Vagina (tissue), 2 donors: ENCODE measurements at places on chromosomes 12 and 14.

GRCh38 chr12:71752891-71753290, 1.8 kb upstream of the RAB21 start:
- no peak for DNase-seq

DNA sequence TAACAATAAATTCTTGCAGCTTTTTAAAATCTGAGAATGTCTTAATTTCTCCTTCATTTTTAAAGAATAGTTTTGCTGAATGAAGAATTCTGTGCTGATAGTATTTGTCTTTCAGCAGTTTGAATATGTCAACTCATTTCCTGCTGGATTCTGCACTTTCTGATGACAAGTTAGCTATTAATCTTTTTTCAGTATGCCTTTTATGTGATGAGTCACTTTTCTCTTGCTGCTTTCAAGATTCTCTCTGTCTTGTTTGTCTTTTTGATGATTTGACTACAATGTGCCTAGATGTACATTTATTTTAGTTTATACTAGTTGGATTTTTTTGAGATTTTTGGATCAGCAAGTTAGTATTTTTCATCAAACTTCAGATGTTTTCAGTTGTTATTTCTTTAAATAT, 87.9 kb upstream of the AVPR1A start:
- no peak for DNase-seq

DNA sequence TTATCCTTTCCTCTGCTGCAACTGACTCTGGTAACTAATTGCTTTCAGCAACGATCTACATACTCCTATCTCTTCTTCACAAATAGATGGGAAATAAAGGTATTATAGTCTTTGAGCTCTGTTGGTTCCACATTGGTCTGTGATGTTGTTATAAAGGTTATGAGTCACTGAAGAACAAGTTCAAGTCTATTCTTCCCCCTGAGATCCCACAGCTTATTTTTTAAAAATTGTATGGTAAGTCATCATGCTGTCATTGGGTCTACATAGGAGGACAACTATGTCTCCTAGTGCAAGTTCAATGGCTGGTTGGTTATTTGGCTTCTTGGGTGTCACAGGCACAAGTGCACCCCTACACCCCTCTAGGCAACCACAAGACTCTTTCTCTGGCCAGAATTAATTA, 49.6 kb upstream of the PTCSC3 start:
- no peak for DNase-seq

- no peak for DNase-seq
Observed at GRCh38 chr12:96870946-96871345, 36.1 kb upstream of the NEDD1 start.

DNA sequence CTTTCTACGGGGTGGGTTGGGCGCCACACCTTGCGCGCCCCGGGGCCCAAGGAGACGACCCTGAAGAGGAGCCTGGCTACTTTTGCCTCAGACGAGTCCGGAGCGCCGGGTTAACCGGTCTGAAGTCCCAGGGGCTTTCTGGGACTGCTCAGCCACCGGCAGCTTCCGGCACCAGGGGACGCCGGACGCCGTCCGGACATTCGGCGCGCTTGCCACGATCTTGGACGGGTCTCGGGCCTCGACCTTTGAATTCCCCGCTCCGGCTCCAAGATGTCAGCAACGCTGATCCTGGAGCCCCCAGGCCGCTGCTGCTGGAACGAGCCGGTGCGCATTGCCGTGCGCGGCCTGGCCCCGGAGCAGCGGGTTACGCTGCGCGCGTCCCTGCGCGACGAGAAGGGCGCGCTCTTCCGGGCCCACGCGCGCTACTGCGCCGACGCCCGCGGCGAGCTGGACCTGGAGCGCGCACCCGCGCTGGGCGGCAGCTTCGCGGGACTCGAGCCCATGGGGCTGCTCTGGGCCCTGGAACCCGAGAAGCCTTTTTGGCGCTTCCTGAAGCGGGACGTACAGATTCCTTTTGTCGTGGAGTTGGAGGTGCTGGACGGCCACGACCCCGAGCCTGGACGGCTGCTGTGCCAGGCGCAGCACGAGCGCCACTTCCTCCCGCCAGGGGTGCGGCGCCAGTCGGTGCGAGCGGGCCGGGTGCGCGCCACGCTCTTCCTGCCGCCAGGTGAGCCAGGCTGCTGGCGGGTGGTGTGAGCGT, at the start of gene ACOT4:
TSS of gene ACOT4 (plus strand) at position 184 of the 760 bp plus-strand sequence. CDS start at position 271, 87 bp downstream.
- no peak for DNase-seq

DNA sequence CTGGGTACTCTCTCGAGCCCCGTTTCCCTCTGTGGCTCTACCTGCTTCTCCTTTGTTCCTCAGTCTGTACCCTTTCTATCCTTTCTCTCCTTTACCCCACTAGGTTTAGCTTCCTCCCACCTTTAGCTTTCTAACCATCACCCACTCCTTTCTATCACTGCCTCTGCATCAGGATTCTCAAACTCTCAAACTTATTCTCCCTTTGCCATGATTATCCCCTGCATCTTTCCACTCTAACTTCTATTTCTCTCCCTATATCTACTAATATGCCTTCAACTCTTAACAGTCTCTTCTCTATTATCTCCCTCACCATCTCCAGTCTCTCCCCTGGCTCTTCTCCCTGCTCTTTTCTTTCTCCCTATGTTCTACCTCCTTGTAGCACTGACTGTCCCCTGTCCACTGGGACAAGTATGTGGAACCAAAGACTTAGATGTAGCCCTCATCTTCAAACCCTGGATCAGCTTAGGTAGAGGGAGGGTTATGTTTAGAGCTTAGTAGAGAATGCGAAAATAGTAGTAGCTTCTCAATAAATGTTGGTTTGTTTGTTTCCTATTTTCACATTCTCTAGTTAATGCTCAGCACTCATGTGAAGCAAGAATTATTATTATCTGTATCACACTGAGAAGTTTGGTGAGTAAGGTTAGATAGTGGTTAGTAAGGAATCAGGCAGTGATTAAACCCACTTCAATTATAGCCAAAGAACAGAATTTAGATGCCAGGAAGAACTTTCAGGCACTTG, 3.4 kb downstream of the GDF11 start:
- DNase-seq: no peak

DNA sequence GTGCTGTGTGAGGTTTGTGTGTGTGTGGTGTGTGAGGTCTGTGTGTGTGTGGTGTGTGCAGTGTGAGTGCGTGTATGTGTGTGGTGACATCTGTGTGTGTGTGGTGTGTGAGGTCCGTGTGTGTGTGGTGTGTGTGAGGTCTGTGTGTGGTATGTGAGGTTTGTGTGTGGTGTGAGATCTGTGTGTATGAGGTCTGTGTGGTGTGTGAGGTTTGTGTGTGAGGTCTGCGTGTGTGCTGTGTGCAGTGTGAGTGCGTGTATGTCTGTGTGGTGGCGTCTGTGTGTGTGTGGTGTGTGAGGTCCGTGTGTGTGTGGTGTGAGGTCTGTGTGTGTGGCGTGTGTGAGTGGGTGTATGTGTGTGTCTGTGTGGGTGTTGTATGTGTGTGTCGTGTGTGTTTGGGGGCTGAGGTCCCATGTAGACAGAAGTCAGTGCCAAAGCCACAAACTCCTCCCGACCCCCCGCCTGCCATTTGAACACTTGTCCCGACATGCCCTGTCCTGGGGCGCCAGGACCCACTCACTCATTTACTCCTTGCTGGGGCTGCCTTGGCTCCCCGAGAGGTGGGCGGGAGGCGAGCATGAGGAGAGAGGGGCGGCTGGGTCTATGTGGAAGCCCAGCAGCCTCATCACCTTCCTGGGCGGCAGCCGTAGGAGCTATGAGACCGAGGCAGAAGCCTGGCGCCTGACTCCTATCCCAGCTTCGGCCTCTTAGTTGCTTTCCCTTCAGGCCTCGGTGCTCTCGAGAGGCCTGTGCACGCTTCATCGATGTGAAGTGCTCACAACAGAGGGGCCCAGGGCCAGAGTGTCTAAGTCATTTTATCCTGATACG, 20.5 kb downstream of the RILPL1 start:
- DNase-seq: no peak

DNA sequence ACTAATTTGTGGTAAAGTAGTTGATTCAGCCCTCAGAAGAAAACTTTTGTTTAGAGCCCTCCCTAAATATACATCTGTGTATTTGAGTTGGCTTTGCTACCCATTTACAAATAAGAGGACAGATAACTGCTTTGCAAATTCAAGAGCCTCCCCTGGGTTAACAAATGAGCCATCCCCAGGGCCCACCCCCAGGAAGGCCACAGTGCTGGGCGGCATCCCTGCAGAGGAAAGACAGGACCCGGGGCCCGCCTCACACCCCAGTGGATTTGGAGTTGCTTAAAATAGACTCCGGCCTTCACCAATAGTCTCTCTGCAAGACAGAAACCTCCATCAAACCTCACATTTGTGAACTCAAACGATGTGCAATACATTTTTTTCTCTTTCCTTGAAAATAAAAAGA, 2.7 kb downstream of the FZD10 start:
- DNase-seq: no peak

DNA sequence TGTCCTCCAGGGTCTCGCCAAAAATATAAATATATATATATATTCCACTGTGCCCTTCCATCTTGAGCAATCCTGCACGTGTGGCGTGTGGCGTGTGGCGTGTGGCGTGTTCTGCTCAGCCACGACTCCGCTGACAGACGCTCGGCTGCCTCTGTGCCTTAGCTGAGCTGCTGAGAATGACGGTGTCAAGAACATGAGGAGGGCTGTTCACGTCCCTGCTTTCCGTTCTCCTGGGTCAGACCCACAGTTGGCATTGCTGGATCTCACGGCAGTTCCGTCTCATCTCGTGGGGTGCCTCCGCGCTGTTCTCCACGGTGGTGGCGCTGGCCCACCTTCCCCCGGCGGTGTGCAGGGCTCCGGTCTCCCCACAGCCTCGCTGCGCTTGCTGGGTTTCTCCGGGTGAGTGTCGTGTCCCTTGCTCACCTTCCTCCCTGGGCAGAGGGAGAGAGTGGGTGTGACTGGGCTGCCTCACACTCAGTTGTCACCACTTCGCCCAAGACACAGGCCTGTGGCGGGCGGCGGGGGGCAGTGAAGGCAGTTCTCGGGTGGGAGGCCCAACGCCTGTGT, 9.4 kb downstream of the GPR132 start:
- DNase-seq: no peak

GRCh38 chr14:52146504-52146903, 77.6 kb upstream of the NID2 start:
- DNase-seq: no peak

DNA sequence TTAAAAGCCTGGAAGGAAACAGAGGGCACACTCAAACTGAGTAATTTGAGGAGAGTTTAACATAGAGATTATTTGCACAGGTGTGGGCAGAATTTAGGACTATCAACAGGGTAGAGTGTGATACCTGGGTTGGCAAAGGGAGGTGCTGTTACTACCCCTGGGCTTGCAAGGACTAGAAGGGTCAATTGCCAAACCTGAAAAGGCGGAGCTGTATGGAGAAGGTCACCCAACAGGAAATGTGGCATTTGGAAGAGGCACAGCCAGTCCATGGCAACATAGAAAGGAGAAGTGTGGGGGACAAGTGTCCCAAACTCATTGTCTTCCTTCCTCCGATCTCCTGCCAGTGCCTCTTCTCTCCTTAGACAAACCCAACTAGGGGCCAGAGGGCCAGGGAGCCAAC, 21.6 kb upstream of the MED13L start:
- no peak for DNase-seq

DNA sequence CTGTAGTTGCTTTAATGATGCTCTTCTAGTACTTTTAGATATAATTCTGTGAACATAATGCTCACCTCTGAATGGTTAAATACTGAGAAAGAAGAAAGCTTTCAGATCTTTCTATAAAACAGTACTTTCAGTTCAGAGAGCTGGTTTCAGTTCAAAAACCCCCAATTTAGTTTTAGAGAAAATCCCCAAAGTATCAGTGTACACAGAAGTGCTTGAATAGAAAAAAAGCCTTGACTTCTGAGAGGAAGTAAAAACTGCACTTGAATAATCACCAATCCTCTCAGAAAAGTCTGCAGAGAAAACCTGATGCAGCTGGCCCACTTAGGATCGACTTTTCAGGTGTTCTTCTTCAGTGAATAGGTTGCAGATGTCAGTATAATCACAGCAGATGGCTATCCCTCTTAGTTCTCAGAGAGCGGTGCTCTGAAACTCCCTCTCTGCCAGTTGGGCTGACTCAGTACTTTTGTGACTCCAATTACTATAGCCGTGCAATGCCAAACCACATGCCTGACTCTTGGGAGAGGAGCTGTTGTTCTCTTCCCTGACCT, 616.3 kb downstream of the LRFN5 start:
- DNase-seq: no peak

GRCh38 chr12:122333142-122334087, 67.1 kb upstream of the VPS33A start:
- no peak for DNase-seq

DNA sequence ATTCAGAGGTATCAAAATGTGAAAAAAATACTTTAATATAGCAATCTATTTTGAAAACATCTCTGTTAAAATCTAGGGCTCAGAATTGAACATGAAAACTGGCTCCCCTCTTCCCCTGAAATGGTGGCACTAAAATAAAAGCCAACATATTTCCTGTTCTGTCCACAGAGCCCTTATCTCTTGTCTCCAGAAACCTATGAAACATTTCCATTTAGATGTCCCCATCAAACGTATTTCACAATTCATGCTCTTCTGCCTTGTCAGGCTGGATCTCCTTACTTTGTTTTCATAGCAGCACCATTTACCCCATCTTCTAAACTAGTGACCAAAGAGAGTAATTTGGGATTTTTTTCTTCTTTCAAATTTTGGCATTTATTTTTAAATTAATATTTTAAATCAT, 42.4 kb downstream of the PDE3A start:
- DNase-seq: no peak

- no peak for DNase-seq
Observed at GRCh38 chr12:93853698-93854478, 176.7 kb downstream of the CRADD start.

DNA sequence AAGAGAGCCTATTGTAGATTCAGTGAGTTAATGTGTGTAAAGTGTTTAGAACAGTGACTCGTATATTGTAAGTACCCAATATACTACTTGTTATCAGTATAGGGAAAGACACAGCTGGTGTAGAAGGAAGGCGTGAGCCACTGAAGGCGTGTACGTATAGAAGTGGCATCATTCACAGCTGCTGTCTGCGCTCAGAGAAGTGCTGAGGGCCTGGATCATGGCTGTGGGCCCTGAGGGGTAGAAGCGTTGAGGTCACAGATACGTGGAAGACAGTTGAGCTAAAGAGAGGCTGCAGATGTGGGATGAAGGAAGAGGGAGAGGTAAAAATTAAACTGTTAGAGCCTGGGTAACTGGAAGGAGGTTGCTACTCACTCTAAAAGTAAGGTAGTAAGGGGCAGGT, 5.9 kb downstream of the C12orf75 start:
- no peak for DNase-seq

- DNase-seq: no peak
Observed at GRCh38 chr12:59142183-59142790, 222.0 kb upstream of the LRIG3 start.

GRCh38 chr14:24260026-24260779, 2.8 kb downstream of the TGM1 start:
- DNase-seq: no peak

DNA sequence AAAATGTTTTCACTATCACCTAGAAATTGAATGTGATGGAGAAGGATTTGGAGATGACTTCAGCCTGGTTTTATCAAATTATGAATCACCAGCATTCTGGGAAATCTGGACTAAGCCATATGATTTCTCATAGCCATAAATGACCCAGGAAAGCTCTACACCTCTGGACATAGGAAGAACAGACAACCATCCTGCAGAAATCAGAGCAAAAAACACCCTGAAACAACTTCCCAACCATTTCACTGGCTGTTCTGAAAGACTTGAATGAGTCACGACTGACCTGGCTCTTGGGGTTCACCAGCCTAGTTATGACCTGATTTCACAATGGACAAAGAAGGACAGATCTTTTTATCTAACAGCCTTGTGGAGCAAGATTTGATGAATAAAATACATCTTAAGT, 123.8 kb downstream of the KCNH5 start:
- DNase-seq: no peak

- no peak for DNase-seq
Observed at GRCh38 chr12:91327131-91327530, 144.5 kb upstream of the DCN start.
